ENCODE measurements at places on chromosomes 11 and 22.

DNA sequence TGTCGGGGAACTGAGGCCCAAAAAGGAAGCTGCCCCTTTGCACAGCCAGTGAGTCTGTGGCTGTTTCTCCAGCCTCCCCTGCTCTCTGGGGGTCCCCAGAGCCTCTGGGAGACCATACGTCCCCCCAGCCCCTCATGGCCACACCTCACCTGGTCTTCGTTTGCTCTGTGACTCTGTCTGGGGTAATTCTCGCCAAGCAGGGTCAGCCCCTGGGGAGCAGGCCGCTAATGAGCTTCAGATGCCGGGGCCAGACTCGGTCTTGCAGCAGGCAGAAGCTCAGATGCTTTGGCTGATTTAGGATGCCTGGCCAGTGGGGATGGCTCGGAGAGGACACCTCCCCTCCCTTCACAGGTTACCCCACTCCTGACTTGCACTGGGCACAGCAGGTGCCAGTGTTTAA is 24.1 kb upstream of the WNT11 start:
- no peak for DNase-seq

DNA sequence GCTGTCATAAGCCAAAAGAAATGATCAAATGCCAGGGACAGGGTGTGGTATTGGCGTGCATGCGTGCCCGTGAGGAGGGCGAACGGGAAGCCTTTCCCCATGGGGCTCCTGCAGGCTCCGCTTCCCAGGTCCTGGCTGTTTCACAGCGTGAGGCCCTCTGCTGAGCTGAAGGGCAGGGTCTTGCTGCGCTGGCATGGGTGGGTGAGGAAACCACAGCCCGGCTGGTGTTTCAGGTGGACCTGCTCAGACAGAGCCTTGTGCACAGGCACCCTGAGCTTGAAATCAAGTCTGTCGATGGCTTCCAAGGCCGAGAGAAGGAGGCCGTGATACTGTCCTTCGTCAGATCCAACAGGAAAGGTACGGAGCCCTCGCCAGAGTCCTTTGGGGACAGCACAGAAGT is 31.4 kb downstream of the IGHMBP2 start:
- DNase-seq = no peak

- no peak for DNase-seq
Observed at GRCh38 chr11:74902342-74902741, 46.5 kb downstream of the XRRA1 start.

- no peak for DNase-seq
Observed at GRCh38 chr11:36534276-36534840, 24.3 kb upstream of the TRAF6 start.

DNA sequence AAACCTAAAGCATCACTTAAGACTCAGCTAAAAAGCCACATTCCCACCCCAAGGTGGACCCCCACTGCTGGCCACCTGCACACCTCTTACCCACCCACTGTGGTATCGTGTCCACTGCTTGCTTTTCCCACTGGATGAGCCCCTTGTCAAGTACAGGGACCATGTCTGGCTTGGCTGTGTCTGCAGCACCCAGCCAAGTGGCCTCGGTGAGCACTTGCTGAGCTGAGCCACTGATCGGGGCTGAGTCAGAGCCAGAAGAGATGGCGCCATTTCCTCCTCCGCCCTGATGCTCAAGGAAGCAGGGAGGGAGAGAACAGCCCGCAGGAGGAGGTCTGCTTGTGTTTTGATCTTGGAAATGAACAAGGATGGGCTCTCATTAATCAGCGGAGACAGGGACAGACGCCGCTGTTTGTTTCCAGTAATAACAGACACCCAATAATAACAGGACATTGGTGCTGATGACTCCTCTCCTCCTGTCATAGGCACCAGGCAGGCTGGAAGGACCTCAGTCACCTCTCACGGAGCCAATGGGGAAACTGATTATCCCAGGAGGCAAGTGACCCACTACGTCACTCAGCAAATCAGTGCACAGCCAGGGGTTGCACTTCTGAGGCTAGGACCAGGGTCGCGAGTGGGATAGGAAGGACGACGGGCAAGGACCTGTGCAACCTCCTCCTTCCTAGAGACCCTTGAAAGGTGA is 85.2 kb upstream of the RTL6 start:
- no peak for DNase-seq

GRCh38 chr22:23276656-23277582 is 96.6 kb downstream of the BCR start:
- DNase-seq = no peak

GRCh38 chr11:444396-445144 is 2.8 kb upstream of the ANO9 start:
- DNase-seq = no peak

DNA sequence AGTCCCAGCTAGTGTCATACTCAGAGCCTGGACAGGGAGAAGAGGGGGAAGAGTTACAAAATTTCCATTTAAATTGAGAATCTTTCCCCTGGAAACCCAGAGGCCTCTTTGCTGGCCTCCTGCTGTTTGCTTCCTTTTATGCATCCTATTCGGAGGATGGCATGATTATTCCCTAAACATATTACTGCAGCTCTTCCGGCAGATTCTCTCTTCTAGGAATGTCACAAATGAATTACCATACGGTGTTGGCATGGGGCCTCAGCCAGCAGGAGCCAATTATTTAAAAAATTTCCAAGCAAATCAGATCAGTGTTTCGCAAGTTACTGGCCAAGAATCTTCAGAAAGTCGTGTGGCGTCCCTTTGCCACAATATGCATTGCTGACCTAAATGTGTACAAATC is 326.7 kb upstream of the NCAM1 start:
- DNase-seq = no peak

DNA sequence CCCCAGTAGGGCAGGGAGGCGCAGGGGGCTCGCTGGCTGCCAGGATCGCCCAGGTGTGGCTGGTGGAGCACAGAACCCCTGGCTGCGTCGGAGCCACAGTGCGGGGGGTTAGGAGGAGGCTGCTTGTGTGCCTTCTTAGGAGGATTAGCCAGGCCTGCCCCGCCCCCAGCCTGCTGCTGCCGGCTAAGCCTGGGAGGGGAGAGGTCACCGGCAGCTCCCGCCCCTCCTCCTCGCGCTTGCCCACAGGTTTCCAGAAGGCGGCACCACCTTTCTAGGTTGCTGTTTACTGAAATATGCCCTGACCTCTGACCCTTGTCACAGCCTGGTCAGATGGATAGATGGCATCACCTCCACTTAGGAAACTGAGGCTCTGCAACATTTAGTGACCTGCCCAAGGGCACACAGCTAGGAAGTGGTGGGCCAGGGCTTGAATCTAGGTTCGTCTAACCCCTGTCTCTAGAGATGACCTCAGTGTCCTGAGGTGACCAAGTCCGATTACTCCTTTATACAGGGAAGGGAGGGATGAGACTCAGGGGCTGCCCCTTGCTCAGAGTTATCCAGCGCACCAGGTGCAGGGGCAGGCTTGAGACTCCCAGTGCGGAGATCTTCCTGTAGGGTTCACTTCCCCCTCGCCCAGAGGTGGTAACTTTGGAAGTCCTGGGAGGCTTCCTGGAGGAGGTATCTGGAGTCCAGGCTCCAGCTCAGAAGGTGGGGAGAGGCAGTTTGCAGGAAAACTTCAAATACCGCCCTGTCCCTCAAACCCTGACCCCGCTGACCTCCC is 44.0 kb downstream of the MYO7A start:
- no peak for DNase-seq

GRCh38 chr11:8792710-8793109 is 110.1 kb downstream of the RPL27A start:
- DNase-seq = no peak

- DNase-seq = no peak
Observed at GRCh38 chr11:126450806-126451205, 95.3 kb downstream of the ST3GAL4 start.

- DNase-seq = no peak
Observed at GRCh38 chr11:13341026-13341425, 63.4 kb downstream of the BMAL1 start.

DNA sequence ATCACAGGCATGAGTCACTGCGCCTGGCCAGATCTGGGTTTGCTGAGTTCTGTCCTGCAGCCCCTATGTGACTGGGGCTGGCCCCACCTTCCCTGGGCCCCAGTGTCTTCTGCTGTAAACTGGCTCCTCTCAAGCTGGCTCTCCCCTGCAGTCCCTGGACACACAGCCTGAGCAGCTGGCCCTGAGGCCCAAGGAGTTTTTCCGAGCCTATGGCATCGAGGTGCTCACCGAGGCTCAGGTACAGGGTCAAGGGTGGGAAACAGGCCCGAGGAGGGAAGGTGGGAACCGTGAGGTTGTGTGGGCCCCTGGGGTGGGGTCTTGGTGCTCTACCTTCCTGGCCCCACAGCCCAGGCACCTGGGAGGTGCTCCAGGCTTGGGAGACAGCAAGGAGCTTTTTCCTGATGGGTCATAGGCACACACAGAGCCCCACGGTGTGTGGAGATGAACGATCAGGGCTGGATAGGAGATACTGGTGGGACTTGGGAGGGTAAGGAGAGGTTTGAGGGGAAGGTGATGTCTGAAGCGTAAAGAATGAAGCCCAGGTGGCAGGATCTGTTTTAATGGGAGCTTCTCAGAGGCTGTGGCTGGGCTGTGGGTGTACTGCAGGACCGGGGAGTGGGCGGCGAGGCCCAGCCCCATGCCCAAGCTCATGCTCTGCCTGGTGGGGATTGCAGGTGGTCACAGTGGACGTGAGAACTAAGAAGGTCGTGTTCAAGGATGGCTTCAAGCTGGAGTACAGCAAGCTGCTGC is 6.4 kb upstream of the LZTR1 start:
- no peak for DNase-seq

- DNase-seq = no peak
Observed at GRCh38 chr11:126345759-126346585, 9.5 kb upstream of the ST3GAL4 start.

DNA sequence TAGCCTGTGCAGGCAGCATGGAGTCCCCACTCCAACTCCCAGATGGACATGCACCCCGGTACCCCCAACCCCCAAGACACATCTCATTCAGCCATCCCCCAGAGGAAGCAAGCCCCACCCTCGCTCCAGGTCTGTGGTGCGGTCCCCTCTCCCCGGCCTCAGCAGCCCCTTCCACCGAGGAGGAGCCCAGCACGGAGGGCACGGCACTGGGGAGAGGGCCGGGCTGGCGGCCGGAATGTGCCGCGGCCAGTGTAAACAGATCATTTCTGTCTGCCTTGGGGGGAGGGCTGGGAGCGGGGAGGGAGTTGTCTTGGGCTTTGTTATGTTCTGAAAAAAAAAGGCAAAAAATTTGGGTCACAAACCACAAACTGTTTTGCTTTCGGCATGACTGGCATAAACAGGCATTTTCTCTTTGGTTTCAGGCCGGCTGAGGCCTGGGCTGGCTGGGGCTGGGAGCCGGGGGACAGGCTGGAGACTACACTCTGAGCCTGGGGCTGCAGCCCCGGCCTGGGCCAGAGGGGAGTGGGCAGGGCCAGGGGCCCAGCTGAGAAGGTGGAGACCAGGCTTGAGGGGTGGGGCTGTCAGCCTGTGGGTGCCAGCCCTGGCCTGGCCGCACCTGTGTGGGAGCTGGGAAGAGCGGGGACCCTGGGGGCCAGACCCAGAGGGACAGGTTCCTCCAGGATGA is 16.8 kb downstream of the IGF2 start:
- no peak for DNase-seq

DNA sequence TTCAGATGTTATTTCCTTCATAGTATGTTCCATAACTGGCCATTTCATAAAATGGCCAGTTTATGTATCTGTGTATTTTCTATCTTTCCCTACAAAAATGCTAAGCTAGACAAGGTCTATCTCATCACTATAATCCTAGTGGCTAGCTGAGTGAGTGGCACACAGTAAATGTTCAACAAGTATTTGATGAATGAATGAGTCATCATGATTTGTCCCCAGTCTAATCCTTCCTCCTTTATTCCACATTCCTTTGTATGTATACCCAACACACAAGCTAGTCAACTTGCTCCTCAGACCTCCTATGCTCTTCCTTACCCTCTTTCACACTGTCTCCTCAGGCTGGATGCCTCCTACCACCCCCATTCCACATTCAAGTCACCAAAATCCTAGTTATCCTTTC is 12.5 kb downstream of the APLNR start:
- DNase-seq = no peak

- DNase-seq = no peak
Observed at GRCh38 chr11:63719987-63720386, 38.7 kb downstream of the RTN3 start.

DNA sequence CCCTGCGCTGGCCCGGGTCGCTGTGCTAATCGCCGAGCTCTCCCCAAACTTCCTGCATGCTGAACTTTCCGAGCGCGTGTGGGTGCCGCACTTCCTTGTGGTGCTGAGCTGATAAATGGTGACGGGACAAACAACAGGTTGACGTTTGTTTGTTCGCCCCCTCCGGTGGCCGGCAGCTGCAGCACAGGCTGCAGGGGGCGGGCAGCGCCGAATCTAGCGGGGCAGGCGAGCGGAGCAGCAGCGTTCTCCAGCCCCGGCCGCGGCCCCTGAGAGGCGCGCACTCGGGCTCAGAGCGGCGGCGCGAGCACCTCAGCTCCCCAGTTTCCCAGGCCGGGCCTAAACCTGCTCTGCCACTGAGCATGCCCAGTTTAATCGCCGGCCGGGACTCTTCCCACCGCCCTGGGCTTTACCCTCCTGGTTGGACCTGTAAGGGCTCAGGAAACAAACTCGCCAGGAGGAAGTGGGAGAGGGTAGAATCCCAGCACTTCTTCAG is at the start of gene PDGFD:
Gene PDGFD (minus strand): TSS at position 120 of the 493 bp plus-strand sequence.
- peak; percentile 59 for DNase-seq

DNA sequence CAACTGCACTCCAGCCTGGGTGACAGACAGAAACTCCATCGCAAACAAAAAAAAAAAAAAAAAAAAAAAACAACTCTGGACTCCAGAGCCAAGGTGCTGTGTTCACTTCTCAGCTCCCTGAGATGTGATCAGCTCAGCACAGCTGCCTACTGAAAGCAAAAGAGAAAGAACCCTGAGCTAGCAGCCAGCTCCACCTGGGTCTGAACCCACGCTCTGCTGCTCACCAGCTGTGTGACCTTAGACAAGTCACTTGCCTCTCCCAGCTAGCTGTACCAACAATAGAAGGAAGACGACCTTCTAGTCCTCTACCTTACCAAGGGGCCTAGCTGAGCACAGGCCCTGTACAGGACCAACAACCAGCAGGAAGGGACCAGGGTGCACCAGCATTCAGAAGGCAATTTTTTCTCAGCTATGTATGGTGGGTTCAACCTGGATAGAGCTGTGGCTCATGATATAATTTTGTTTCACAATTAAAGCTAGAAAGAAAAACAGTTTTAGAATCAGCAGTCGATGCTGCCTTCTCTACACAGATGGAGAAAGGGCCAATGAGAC is 3.8 kb downstream of the DGCR2 start:
- no peak for DNase-seq

GRCh38 chr11:76048763-76049162 is 157.5 kb downstream of the WNT11 start:
- no peak for DNase-seq

DNA sequence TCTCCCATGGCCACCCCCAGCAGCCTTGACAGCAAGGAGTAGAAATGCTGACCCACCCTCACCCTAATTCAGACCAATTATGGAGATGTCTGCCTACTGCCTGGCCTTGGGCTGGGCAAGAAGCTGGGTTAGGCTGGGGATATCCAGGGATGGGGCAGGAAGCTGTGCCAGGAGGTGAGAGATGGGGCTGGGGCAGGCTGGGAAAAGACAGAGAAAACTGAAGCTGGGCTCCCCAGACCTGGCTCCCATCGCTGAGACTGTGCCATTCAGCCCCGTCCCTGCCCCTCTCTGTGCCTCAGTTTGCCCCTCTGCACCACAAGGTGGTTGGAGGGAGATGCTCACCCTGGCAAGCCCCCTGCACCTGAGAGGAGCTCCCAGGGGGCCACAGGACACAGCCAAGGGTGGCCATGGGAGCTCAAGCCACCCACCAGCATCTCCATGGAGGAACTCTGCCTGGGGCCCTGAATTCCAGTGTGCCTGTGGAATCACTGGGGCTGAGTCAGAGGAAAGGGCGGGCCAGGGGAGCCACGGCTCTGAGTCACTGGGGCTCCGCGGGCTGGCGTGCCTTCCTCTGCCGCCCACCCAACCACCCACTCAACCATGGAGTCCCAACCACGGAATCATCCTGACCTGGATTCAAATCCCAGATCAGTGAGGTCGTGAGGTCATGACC is 6.0 kb upstream of the CARD10 start:
- no peak for DNase-seq
